ENCODE measurements at places on chromosomes 2 and 18.
A peak's percentile ranks its signal among the peaks of the same experiment; 100 is the strongest.

DNA sequence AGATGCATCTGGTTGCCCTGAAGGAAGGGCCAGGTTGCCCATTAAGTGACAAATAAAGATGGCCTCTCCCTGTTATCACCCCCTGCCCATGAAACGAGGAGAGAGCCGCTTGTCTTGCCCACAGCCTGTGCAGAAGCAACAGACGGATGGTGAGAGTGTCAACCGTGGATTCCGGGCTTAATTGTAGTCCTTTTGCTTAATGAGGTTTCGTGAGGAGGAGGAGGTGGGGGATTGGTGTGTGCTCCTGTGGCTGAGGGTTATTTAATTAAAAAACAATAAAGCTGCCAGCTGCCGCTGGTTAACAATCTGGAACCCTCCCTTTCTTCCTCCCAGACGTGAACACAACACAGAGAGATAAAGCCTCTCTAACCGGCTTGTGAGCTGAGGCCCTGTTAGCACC, 188.0 kb upstream of the PARD3B start:
- peaks cover 4% of the 10 kb centered on the region for H3K27me3 ChIP-seq
- no peaks in the 10 kb centered on the region for H3K36me3 ChIP-seq
- H3K4me1 ChIP-seq: no peaks in the 10 kb centered on the region
- no peak overlapping the region for H3K27ac ChIP-seq

- H3K27me3 ChIP-seq: peaks cover 18% of the 10 kb centered on the region
- no peak overlapping the region for H3K4me3 ChIP-seq
- H3K36me3 ChIP-seq: no peaks in the 10 kb centered on the region
Observed at GRCh38 chr2:101989740-101990460, 1.9 kb upstream of the IL1R2 start.

DNA sequence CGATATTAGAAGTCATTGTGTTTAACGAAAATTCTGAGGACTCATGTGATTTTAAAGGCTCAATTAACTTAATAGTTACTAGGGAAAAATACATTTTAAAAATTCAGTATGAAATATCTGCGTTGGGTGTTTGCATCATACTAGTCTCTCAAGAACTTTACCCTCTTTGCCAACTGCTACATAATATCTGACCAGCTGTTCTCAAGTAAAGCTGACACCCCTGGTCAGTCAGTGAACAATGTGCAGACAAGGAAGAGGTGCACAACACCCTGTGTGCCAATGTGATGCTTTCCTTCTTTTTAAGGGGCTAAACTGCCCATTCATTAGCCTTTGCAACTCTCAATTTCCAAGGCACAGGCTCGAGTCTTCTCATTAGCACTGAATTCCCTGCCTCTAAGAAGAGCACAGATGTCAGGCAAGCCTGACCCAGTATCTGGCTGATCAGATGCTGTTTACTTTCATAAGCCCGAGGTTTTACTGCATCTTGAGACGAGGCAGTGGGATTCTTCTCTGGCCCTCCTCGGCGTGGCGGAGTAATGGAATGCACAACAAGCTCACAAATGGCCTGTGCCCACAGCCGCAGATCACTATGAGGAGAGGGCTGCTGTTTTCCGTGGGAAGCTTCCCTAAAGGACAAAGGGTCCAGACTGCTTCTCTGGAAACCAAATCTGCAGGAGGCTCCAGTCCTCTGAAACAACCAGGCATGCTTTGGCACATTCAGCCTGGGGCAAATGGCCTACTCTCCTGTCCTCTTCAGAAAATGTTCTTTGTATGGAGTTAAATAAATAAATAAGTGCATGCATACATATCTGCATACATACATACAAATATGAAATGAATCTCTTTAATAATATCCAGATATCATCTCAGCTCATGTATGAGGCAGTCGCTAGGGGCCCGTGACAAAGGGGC, 240.3 kb downstream of the ZNF521 start:
- no peak overlapping the region for H3K4me3 ChIP-seq
- H3K27me3 ChIP-seq: peaks cover 5% of the 10 kb centered on the region
- no peaks in the 10 kb centered on the region for H3K36me3 ChIP-seq

DNA sequence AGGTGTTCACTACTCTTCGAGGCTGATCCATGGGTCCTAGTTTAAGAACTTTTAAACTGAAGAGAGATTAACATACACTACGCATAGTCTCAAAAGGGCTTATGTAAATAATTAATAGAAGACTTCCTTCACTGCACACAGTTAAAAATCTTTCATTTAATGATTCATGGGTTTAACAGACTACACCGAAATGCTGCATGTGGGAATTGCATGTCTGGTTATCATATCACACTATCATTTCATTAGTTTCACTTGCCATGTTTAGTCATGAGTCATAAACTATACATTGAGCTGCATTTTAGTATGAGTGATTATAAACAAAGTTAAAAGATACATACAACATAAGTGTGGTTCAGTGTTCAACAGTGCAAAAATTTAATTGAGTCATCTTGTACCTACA, 31.2 kb downstream of the GLS start:
- no peak overlapping the region for H3K27ac ChIP-seq
- H3K27me3 ChIP-seq: no peaks in the 10 kb centered on the region
- peaks cover 10% of the 10 kb centered on the region for H3K4me1 ChIP-seq
- H3K4me3 ChIP-seq: no peak overlapping the region
- H3K36me3 ChIP-seq: peaks cover 13% of the 10 kb centered on the region
- DNase-seq: no peak

- H3K4me1 ChIP-seq: no peaks in the 10 kb centered on the region
- H3K27me3 ChIP-seq: no peaks in the 10 kb centered on the region
- no peak overlapping the region for H3K4me3 ChIP-seq
- no peaks in the 10 kb centered on the region for H3K36me3 ChIP-seq
Observed at GRCh38 chr2:122843503-122843902, 1088.1 kb downstream of the TSN start.

DNA sequence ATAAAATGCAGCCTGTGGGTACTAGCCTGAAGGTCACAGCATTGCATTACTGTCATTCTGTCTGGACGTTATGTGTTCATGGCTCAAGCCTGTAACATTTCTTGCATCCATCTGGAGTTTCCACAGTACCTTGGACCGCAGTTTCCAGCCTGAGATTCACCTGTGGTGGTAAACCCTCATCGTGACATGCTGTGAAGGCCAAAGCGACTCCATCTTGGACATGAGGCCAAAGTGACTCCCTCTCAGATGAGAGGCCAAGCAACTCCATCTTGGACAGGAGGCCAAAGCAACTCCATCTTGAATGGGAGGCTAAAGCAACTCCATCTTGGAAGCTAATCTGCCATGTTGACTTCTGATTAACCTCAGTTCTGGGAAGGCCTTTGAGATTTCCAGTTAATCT, 257.7 kb upstream of the MYT1L start:
- peaks cover 3% of the 10 kb centered on the region for H3K27me3 ChIP-seq

GRCh38 chr2:81290846-81291245, 986.3 kb upstream of the LRRTM1 start:
- H3K4me1 ChIP-seq: no peaks in the 10 kb centered on the region
- H3K27ac ChIP-seq: no peak overlapping the region
- H3K4me3 ChIP-seq: no peak overlapping the region
- H3K36me3 ChIP-seq: no peaks in the 10 kb centered on the region
- H3K27me3 ChIP-seq: no peaks in the 10 kb centered on the region
- no peak for DNase-seq

GRCh38 chr2:105794926-105795574, 50.3 kb downstream of the NCK2 start:
- H3K4me1 ChIP-seq: peaks cover 91% of the 10 kb centered on the region
- no peak for DNase-seq
- H3K27me3 ChIP-seq: no peaks in the 10 kb centered on the region
- H3K27ac ChIP-seq: peak overlapping the region; percentile 99

- DNase-seq: no peak
- H3K4me1 ChIP-seq: peaks cover 59% of the 10 kb centered on the region
- H3K27me3 ChIP-seq: no peaks in the 10 kb centered on the region
- H3K27ac ChIP-seq: no peak overlapping the region
- H3K4me3 ChIP-seq: no peak overlapping the region
Observed at GRCh38 chr2:175154661-175155082, 13.3 kb downstream of the ATF2 start.

DNA sequence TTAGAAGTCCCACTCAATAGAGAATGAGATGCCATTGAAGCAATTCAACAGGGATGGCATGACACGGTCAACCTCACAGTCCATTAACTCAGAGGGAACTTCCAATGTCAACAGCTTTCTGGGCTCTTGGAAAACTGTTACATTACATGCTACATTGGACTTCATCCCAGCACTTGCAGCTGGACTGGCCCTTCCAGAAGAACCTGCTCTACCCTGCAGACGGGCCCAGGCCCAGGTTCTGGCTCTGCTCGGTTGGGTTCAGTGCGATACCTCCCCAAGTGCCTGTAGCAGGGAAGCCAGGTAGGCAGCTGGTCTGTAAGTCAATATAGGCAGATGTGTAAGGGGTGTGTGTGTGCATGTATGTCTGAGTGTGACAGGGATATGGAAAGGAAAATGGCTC, 12.9 kb downstream of the LAMA1 start:
- DNase-seq: no peak
- no peak overlapping the region for H3K4me3 ChIP-seq
- H3K36me3 ChIP-seq: no peaks in the 10 kb centered on the region
- no peaks in the 10 kb centered on the region for H3K27me3 ChIP-seq

DNA sequence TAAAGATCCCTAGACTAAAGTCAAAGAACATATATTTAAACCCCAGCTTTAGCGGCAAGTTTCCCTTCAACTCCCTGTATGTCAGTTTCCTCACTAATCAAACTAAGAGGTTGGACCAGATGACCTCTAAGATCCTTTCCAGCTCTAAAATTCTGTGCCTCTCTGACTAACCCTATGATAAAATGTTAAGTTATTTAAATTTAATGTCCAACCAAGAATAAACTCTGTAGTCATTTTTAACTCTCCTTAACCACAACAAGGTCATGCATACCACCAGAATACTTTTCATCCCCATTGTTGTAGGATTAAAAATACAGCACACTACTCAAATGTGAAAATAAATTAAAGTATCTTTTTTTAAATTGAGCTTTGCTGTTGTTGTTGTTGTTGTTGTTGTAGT, 5.2 kb upstream of the PDE1A start:
- no peaks in the 10 kb centered on the region for H3K4me1 ChIP-seq
- H3K36me3 ChIP-seq: no peaks in the 10 kb centered on the region
- no peak for DNase-seq
- H3K27ac ChIP-seq: no peak overlapping the region
- H3K27me3 ChIP-seq: peaks cover 3% of the 10 kb centered on the region

DNA sequence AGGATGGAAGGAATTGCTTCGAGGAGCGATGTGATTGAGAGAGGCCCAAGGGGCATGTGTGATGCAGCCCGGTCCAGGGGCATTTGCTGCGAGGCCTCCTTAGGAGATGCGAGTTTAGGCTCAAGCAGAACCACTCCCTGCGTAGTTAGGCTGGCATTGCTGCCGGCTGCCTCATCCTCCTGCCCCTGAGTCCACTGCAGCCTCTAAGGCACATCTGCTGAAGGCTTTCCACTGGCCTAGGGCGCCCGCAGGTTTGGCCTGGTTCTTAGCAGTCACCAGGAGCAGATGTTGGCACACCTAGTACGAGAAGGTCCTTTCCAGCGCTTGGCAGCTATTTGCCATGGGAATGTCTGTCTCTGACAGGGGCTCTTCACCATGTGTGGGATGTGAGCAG, 20.7 kb downstream of the INPP5D start:
- no peaks in the 10 kb centered on the region for H3K27me3 ChIP-seq
- peak overlapping the region; percentile 87 for H3K4me3 ChIP-seq
- peaks cover 38% of the 10 kb centered on the region for H3K36me3 ChIP-seq
- peaks cover 86% of the 10 kb centered on the region for H3K4me1 ChIP-seq

DNA sequence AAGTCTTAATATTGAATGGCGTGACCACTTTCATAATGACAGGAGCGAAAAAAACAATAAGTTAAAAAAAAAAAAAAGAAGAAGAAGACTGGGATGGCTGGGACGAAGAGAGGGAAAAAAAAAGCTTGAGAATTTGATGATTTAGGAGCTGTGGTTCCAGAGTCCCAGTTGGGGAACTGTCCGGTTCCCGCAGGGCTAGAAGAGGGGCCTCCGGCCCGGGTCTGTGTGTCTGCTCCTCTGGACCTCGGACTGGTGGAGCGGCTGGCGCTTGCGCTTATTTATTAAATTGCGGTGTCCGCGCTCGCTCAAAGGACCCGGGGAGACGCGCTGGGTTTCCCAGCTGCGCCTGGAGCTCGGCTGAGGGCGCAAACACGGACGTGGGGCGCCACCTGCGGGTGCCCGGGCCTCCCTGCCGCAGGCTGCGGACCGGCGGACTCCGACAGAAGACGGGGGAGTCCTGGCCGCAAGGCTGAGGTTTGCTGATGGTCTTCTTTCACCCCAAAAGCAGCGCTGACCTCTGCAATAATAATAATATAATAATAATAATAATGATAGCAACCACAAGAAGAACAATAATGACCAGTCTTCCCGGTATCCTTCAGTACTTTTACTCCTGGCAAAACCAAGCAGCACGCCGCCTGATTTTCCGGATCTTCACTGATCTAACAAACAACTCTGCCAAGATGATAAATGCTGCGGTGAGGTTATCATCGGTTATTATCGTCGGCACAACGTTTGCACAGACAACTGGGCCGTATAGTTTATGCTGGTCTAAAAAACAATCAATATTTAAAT, at the start of gene CBLN2:
Gene CBLN2 (minus strand): TSS at position 251 of the 795 bp plus-strand sequence. CDS start 2,182 bp downstream, outside the sequence.
- H3K36me3 ChIP-seq: no peaks in the 10 kb centered on the region
- peaks cover 5% of the 10 kb centered on the region for H3K4me1 ChIP-seq
- H3K27me3 ChIP-seq: peaks cover 40% of the 10 kb centered on the region
- H3K27ac ChIP-seq: no peak within 1 kb of the TSS

DNA sequence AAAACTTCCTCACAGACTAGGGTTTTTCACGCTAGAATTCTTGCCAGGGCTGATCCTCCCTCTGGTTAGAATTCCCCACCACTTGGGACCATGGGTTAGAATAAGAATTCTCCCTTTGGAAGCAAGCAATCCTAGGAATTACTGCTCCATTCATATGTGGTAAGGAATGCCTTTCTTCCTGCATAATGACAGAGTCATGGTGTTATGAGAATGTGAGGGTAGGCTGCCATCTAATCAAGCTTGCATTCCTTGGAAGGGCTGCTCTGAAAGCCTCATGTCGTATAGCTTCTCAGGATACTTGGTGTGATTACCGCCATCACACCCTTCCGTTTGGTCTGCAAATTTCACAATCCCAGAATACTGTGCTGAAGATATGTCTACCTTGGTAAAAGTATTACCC, 1282.4 kb upstream of the PIK3C3 start:
- H3K27me3 ChIP-seq: no peaks in the 10 kb centered on the region
- no peaks in the 10 kb centered on the region for H3K4me1 ChIP-seq
- no peak overlapping the region for H3K4me3 ChIP-seq
- DNase-seq: no peak
- no peak overlapping the region for H3K27ac ChIP-seq

DNA sequence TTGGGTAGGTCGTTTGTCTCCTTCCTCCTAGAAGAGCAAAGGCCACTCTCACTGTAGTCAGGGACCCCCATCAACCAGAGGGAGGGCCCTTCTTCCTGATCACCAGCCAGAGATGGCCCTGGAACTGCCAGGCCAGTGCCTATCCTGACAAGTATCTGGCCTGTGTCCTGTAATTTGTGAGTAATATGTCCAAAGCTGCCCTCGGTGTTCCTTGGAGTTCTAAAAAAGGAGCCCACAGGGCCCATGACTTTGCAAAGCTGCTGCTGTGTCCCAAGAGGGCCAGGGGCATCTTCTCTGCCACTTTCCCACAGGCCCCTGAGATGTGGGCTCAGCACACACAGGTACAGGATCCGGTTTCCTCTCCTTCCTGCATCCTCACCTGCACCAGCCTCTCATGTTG, 212.4 kb downstream of the SEPTIN10 start:
- H3K36me3 ChIP-seq: no peaks in the 10 kb centered on the region
- H3K27ac ChIP-seq: no peak overlapping the region
- H3K4me3 ChIP-seq: no peak overlapping the region
- H3K27me3 ChIP-seq: no peaks in the 10 kb centered on the region
- H3K4me1 ChIP-seq: peaks cover 37% of the 10 kb centered on the region

- DNase-seq: no peak
- H3K4me1 ChIP-seq: peaks cover 20% of the 10 kb centered on the region
- no peak overlapping the region for H3K4me3 ChIP-seq
- peaks cover 4% of the 10 kb centered on the region for H3K36me3 ChIP-seq
- no peak overlapping the region for H3K27ac ChIP-seq
Observed at GRCh38 chr2:98078701-98079100, 8.3 kb upstream of the VWA3B start.

Data from naive thymus-derived CD8-positive, alpha-beta T cell (primary cell).